Kidney epithelial cell (primary cell): ENCODE measurements at places on chromosomes 5 and 9. TPM values are rescaled to one million over a fixed set of nuclear protein-coding genes. Genes with fewer than 3 reads are reported as not detected.
A peak's percentile ranks its signal among the peaks of the same experiment; 100 is the strongest.

- DNase-seq: no peak
Measured at GRCh38 chr9:115349542-115349941, 231.6 kb upstream of the TNC start.

The PDE6A gene
- total RNA-seq: not detected in 2 replicates

DNA sequence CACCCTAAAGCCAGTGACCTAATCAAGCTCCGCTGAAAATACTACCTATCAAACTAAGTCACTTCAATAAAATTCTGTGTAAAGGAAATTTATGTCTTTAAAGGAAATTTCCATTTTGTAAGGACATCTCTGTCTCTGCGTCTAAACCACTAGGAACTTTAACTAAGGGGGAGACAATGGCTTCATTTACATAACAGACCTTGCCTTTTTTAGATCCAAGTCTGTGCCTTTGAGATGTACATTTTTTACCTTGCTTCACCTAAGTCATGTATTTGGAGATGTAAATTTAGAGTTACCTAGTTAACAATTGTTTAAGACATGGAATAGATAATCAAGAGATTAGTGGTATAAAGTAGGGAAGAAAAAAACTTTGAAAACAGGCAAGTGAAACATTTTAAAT, 10.2 kb upstream of the GLT6D1 start:
- no peak for DNase-seq

The CTXN3 gene
- not detected in 2 replicates for total RNA-seq

DNA sequence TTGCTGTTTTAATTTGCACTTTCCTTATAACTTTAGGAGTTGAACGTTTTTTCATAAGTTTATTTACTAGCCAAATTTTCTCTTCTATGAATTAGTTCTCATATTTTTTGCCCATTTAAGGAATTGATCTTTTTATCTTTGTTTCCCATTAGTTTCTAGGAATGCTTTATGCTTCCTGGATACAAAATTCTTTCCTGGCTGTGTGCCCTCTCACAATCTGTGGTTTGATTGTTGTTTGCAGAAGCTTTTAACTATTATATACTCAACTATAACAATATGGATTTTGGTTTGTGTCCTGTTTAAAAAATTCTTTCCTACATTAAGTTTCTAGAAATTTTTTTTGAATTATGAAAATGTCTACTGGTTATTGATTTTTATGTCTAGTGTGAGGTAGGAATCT, 206.3 kb downstream of the CSNK1G3 start:
- no peak for DNase-seq

GRCh38 chr9:16363916-16364315, 506.6 kb downstream of the BNC2 start:
- no peak for DNase-seq

The ANKRD34B gene
- total RNA-seq: 1.5 and 2.2 TPM in 2 replicates

GRCh38 chr9:6645355-6646292, at the start of gene GLDC:
TSS of gene GLDC (minus strand) at chr9:6645729. CDS start at chr9:6645499, 230 bp downstream.
- DNase-seq: peak; percentile 66

GRCh38 chr5:31911291-31912265, 262.5 kb downstream of the GOLPH3 start:
- no peak for DNase-seq

- no peak for DNase-seq
Measured at GRCh38 chr9:91443994-91444392, 20.4 kb upstream of the NFIL3 start.

DNA sequence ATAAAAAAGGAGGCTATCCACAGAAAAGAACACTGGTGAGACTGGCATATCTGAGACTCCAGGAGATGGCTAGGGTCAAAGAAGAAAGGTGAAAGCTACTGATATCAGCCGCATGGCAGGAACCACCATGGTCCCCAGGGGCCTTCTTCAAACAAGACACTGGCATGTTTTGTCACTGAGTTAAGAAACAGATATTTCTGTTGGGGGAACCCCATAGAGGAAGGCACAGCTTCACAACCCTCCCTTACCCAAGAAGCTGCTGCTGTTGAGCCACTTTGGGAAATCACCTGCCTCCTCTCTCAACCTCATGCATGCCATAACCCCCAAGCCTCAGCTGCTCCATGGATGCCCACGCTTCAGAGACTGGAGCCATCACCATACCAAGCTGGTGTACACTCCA, 13.3 kb upstream of the BTNL3 start:
- DNase-seq: no peak

- no peak for DNase-seq
Measured at GRCh38 chr5:179803651-179804554, 2.8 kb downstream of the MGAT4B start.

GRCh38 chr5:124264499-124264898, 481.9 kb downstream of the ZNF608 start:
- DNase-seq: no peak

- no peak for DNase-seq
Measured at GRCh38 chr9:18666348-18666747, 192.4 kb downstream of the ADAMTSL1 start.

The NR2F1-AS1 gene
- total RNA-seq: 5.3 and 9.5 TPM in 2 replicates

GRCh38 chr9:95313010-95313498, 4.5 kb downstream of the FANCC start:
- DNase-seq: peak; percentile 32

The GNPDA1 gene
- total RNA-seq: 102 and 164 TPM in 2 replicates

DNA sequence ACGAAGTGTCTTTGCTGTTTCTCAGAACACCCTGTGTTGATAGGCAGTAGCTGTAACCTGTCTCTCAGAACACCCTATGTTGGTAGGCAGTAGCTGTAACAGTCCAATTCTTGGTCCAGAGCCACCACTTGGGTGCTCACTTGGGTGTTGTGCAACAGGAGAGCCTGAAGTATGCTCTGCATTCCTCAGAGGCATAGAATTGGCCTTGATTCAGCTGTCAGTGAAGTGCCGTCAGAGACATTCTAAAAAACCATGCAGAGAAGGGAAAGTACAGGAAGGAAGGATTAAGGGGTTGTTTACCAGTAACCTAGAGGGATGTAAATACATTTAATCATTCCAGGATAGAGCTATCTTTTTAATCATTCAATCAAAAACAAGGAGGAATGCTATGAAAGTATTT, 231.2 kb downstream of the ARRDC3 start:
- DNase-seq: peak; percentile 70

DNA sequence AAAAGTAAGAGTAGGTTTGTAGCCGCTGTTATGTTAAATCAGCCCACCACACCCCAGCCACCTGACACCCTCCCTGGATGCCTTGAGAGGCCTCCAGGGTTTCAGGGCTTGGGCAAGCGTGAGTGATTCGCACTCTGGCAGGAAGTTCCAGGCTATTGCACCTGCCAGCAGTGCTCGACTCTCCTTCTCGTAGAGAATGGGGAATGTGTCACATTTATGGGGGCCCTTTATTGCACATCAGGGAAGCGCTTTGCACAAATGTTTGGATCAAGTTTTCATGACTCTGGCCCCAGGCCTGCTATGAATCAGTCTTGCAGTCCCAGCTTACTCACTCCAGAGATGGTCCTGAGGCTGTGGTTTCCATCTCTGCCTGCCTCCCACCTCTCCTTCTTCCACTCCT, 66.1 kb upstream of the ADRA1B start:
- DNase-seq: peak; percentile 83

The FCN1 gene
- not detected in 2 replicates for total RNA-seq

DNA sequence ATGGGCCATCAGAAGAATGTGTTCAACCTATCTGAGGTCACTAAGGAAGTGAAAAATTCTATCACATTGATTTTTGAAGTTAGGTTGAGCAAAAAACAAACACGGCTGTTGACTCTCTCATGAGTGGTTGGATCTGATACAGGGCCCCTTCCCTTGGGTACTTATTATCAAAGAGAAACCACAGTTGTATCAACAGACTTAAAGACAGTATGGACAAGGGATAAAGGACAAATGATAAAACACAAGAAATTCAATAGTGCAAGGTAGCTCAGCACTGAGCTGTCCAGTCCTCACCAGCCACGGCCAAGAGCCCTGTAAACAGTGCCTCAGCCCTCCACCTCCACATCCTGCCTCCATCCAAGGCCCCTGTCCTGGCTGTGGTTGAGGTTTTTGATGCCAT, 86.9 kb downstream of the UBE2QL1 start:
- no peak for DNase-seq

- peak; percentile 7 for DNase-seq
Measured at GRCh38 chr9:108953983-108954574, 19.9 kb downstream of the ABITRAM start.

- DNase-seq: no peak
Measured at GRCh38 chr5:87029951-87030350, 237.7 kb upstream of the RASA1 start.

- no peak for DNase-seq
Measured at GRCh38 chr9:129109952-129110739, 447 bp downstream of the CRAT start.

GRCh38 chr9:134266418-134266817, 59.8 kb upstream of the RXRA start:
- no peak for DNase-seq

DNA sequence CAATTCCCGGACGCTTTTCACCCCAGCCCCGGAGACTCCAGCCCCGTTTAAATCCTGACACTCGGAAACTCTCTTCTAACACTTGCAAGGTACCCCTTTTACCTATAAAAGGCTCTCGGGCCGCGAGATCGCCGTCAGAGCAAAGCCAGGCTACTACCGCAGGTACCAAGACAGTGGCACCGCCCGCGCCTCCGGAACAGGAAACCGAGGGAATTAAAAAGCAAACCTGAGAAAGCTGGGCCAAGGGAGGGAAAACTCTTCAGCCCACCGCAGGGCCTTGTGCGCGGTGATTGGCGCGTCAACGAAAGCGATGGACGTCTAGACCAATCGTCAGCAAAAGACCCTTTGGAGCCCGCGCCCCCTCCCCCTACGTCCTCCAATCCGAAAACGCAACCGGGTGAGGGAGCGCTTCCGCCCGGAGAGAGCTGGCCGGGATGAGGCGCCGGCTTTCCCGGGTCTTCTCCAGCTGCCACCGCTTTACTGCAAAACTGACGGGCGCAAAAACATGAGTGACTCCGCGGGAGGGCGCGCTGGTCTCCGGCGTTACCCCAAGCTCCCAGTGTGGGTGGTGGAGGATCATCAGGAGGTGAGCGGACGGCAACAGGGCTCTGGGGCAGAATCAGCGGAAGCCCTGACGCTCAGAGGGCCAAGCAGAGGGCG, at the start of the genes C5orf22 and DROSHA:
Gene C5orf22 (plus strand): TSS at position 414 of the 660 bp plus-strand sequence. CDS start 92 bp downstream, at position 506.
Gene DROSHA (minus strand): TSS at position 206 of the 660 bp plus-strand sequence. CDS start 3,034 bp downstream, outside the sequence.
- DNase-seq: peak; percentile 83

The SAXO1 gene
- under 0.01 TPM in 1 of 2 replicates, not detected in the other for total RNA-seq

GRCh38 chr5:170277867-170278281, 19.7 kb downstream of the LCP2 start:
- no peak for DNase-seq

The ANGPTL2 gene
- total RNA-seq: 4.9 TPM in 2 replicates

DNA sequence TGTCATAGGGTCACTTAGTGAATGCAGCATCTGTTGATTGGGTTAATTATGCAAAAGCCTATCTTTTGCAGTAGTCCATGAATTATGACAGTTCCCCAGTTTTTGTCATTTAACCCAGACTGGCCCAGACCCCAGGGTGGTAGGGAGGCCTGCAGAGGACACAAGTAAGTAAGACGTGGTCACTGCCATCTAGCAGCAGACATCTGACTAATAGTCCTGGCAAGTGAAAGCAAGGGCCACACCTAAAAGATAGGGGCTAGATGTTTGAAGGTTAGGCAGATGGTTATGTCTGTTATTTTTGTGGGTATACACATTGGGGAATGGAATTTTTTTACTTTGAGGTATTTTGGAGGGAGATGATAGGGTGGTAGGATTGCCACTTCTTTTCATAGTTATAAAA, 48.0 kb downstream of the RAB14 start:
- DNase-seq: no peak

DNA sequence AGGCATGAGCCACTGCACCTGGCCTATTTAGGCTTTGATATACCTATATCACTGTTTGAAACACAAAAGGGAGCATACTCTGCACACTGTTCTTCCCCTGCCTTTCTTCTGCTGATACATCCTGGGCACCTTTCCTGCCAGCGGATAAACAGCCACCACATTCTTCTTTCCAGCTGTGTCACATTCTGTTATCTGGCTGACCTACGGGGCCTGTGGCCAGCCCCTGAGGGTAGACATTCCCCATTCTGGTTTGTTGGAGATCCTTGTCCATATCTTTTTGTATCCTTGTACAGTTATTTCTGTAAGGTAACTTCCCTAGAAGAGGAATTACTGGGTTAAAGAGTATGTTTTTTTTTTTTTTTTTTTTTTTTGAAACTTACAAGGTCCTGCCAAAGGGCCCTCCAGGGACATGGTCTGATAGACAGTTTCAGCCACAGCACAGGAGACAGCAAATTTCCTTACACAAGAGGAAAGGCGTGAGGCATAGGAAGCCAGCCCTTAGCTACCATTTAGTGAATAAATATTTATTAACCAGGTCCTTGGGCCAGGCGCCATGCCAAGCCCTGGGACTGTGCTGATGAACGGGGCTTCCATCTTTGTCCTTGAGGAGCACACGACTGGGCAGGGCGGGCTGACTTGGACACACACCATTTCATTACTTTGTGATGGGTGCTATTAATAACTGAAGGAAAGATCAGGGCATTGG, 57.8 kb downstream of the ERGIC1 start:
- no peak for DNase-seq

DNA sequence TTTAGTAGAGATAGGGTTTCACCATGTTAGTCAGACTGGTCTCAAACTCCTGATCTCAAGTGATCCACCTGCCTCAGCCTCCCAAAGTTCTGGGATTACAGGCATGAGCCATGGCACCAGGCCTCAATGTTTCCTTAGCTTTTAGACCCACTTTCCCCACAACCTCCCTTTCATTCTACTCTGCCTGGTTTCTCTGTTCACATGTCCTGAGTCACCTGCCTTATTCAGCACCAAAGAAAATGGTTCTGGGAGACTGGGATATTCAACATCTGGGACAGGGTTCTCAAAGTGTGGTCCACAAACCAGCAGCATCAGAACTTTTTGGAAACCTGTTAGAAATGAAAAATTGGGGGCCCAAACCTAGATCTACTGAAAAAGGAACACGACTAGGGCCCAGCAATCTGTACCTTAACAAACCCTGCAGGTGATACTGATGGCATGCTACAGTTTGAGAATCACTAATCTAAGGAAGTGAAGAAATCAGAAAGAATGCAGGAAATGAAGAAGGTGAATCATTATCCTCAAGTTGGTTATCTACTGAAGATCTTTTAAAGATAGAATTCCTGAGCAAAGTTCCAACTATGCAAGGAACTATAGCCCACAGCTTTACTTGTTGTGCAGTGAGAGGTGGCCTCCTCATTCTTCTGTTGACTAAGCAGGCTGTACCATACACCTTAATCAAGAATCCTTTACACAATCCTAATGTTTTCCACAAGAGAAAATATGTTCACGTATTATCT, 51.8 kb upstream of the CTNNAL1 start:
- DNase-seq: peak; percentile 63

DNA sequence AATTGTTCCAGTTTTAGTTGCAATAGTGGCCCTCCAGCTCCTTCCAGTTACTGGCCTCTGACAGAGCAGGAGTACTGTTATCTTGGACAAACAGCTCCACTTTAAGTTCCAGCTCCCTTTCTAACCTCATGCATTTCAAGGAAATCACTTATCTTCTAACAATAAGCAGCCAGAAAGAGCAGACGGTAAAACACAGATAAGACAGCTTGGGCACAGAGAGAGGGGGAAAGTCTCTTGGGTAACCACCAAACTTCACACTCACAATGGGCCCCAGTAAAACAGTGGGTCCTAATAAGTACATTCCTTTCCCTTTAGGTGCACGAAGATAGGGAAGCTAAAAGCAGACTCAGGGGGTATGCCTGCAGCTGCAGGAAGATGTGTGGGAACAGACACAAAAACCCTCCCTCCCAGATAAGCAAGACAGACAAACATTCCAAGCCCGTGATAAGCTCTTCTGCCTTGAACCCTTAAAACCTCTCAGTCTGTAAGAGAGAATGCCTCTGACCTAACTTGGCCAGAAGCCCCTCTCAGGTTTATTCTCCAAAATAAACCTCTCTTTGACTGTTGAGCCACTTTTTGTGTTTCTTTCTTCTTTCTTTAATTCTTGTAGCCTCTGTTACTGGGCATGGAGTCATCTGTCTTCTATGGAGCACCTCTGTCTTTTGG, 30.8 kb downstream of the OR1J1 start:
- DNase-seq: no peak

The PDZD2 gene
- total RNA-seq: 5.5 and 6.7 TPM in 2 replicates

The PTPRD gene
- 18.8 and 25.8 TPM in 2 replicates for total RNA-seq

The PCDH12 gene
- total RNA-seq: not detected in 2 replicates
